Left colon (tissue), 2 donors: ENCODE measurements at places on chromosomes 5 and 9.
A peak's percentile ranks its signal among the peaks of the same experiment; 100 is the strongest.

- DNase-seq = no peak
Observed at GRCh38 chr5:127112347-127112864, 39.1 kb upstream of the C5orf63 start.

GRCh38 chr5:129748913-129749880 is 1.3 kb downstream of the MINAR2 start:
- DNase-seq = no peak

DNA sequence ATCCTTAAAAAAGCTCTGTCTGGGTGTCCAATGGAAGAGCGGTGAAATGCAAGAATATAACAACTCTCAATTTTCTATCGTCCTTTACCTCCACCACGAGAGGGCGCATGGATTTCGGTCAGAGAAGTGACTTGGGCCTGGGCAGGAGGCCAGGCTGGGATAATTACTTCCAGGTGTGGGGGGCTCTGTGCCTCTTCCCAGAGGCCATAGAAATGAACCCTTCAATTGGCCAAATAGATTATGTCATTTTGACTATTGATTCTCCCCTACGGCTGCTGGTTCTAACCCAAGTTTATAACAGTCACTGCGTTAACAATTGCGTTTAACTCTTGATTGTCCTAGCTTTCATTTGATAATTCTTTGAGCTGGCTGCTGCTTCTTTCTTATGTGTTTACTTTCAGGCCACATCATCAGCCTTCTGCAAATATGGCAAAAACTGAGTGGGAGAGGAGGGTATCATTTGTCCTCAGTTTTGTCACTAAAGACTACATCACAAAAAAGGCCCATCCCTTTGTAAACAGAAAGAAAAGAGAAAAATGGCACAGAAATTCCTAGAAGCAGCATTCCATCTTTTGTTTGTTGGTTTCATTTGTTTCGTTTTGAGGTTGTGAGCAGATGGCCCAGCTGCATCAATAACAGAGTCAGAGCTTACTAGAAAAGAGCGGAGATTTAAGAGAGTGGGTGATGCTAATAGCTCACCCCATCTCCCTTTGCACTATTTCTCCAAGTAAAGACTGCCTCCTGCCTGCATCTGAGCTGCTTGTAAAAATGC is 45.4 kb upstream of the ZFR start:
- peak; percentile 72 for DNase-seq

- no peak for DNase-seq
Observed at GRCh38 chr5:6096101-6096500, 282.2 kb downstream of the MED10 start.
